Activated CD4-positive, CD25-positive, alpha-beta regulatory T cell treated with anti-CD3 and anti-CD28 coated beads, Interleukin-2, amount 50 U/mL, for 72 hours (primary cell): ENCODE measurements at places on chromosomes 3 and 15.

- no peak for DNase-seq
Observed at GRCh38 chr15:35888815-35889214, 342.9 kb upstream of the DPH6 start.

- DNase-seq: no peak
Observed at GRCh38 chr3:171812811-171813210, 2.5 kb upstream of the PLD1 start.

GRCh38 chr3:115164374-115165221 is 17.5 kb upstream of the ZBTB20 start:
- no peak for DNase-seq

GRCh38 chr15:60941448-60941847 is 287.7 kb downstream of the RORA start:
- no peak for DNase-seq

DNA sequence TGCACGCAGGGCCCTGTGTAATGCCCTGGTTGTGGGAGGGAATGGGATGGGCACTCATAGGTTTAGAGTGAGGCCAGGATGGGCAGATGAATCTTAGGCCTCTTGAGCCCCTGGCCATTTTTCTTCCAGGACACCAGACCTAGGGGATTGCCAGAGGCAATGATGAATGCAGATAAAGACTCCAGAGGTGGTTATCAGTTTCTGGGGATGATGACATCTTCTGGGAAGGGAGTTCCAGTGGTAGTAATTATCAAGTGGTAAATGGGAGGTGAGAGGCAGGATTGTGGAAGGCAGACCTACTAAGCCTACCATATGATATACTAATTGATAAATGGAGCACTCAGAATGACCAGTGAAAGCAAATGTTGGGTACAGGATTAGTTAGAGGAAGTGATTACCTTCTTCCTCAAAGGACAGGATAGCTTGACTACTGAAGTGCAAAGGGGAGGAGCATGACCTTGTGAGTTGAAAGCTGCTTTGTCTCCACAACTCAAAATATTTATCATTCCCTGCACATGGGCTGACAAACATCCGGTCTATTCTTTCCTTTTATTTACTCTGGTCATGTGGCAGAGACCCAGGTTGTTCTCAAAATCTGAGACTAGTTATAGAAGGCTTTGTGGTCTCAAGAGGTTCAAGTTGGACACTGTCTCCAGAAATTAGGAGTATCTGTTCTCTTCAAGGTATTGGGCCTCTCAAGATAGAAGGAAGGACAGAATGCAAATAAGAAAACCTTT is 10.2 kb upstream of the MAPK6 start:
- DNase-seq: no peak

DNA sequence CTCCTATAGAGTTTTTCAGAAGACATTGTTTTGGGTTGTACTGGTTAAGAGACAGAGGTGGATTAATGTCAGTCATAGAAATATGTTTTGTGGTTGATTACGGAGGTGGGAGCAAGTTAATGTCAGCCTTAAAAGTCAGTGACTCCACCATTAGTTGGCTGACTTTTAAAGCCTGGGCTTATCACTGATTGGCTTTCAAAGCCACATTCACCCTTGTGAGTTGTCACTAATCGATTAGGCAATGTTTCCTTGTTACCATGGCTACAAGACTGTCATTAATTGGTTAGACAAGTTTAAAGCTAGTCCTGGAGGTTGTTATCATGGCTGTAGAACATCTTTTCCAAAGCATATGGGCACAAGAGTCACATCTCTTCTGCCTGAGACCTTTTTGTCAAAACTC is 73.0 kb downstream of the NEO1 start:
- no peak for DNase-seq

DNA sequence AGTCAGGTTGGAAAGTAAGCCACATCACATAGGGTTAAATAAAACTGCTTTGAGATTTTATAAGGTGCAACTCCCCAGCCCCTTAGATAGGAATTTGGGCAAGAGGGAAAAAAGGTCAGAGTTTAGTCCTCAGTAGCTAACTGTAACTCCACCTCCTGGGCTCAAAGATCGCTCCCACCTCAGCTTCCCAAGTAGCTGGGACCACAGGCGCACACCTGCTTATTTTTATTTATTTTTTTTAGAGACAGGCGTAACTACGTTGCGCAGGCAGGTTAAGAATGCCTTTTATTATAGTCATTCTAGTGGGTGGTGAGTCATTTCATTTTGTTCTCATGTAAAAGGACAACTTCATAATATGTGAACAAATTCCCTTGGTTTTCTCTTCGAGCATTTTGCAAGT is 14.7 kb downstream of the TM2D3 start:
- DNase-seq: no peak

DNA sequence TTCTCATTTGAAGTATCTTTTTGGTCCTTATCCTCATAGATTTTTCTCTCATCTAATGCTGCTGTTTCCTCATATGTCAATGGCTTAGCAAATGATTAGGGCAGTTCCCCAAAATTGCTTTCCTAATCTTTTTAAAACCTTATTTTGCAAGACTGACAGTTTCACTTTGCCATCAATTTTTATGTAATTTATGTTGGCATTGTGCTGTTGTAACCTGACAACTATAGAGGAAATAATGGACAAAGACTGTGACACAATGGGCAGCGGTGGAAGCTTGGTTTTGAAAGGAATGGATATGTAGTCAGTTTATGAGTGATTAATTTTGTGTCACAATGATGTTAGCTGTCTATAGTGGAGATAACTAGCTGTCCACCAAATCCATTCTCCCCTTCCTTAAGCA is 10.6 kb upstream of the SH3BP5 start:
- DNase-seq: no peak

GRCh38 chr15:99504071-99504822 is 61.5 kb upstream of the MEF2A start:
- DNase-seq: no peak

GRCh38 chr3:44030687-44031305 is 210.9 kb upstream of the TOPAZ1 start:
- no peak for DNase-seq

DNA sequence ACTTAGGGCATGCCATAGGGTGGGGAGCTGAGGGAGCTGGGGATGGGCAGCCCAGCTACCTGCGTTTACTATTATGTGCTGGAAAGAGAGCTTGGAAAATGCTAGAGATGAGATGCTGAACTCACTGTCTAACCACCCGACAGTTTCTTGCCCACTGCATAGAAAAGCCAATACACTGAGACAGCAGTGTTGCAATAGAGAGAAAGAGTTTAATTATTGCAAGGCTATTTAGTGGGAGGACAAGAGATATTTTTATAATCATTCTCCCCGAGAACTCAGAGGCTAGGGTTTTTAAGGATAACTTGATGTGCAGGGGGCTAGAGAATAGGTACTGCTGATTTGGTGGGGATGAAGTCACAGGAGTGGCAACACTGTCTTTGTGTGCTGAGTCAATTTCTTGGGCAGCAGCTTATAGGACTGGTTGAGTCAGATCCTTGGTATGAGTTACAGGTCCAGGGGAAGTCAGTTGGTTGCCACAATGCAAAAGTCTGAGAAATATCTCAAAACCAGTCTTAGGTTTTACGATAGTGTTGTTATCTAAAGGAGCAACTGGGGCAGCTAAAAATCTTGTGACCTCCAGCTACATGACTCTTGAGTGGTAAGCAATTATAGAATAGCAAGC is 205.9 kb downstream of the GABRG3 start:
- no peak for DNase-seq

- no peak for DNase-seq
Observed at GRCh38 chr3:52506266-52506966, 11.3 kb downstream of the STAB1 start.

DNA sequence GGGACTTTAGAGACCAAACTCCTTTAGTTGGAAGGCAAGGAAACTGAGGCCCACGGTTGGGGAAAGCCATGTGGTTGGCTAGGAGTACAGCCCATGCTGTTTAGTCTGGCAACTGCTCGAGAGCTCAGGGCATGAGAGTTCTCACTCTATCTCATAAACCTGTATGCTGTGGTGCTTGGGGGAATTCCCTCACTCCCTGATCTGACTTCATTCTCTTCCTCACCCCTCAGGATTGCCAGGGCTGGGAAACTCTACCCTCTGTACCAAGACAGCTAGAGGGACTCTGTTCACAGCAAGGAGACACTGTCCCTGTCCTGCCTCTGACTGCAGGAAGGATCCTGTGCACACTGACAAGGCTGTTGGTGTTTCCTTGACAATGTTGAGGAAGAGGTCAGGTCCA is 230.2 kb downstream of the ZNF621 start:
- DNase-seq: no peak

- no peak for DNase-seq
Observed at GRCh38 chr3:141413801-141414689, 45.7 kb downstream of the ZBTB38 start.

GRCh38 chr3:195159814-195160165 is 111.2 kb downstream of the XXYLT1 start:
- DNase-seq: no peak

DNA sequence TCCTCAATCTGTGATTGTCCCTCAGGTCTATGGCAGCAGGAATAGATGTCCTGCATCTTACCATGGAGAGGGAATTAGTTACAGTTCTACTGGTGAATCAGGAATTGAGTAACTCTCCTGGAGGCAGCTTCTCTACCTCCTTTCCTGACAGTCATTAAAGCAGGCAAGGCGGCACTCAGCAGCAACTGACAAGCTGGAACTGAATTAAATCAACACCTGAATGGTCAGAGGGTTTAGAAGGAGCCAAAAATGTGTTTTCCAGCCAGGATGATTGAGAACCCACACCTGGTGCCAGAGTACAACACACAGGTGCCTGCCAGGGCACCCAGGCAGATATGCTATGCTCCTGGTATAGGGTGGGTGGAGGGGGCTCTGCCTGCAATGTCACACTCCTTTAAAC is 43.1 kb upstream of the TIPARP start:
- DNase-seq: no peak

DNA sequence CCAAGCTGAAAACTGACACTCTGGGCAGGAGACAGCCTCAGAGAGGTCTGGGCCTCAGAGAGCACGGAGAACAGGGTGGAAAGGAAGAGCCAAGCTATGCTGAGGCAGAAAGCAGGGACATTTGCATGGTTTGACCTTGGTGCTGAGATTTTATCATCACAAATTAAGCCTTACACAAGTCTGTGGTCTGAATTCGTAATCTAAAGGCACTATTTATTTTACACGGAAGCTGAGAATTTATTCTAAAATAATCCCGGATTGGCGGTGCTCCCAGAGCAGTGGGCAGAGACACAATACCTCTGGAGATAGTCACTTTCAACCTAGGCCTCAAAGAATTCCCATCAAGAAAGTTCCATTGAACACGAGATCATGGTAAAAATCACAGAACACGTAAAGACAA is 47.5 kb downstream of the CFAP92 start:
- no peak for DNase-seq

GRCh38 chr15:87154761-87155160 is 1075.1 kb downstream of the AGBL1 start:
- no peak for DNase-seq

DNA sequence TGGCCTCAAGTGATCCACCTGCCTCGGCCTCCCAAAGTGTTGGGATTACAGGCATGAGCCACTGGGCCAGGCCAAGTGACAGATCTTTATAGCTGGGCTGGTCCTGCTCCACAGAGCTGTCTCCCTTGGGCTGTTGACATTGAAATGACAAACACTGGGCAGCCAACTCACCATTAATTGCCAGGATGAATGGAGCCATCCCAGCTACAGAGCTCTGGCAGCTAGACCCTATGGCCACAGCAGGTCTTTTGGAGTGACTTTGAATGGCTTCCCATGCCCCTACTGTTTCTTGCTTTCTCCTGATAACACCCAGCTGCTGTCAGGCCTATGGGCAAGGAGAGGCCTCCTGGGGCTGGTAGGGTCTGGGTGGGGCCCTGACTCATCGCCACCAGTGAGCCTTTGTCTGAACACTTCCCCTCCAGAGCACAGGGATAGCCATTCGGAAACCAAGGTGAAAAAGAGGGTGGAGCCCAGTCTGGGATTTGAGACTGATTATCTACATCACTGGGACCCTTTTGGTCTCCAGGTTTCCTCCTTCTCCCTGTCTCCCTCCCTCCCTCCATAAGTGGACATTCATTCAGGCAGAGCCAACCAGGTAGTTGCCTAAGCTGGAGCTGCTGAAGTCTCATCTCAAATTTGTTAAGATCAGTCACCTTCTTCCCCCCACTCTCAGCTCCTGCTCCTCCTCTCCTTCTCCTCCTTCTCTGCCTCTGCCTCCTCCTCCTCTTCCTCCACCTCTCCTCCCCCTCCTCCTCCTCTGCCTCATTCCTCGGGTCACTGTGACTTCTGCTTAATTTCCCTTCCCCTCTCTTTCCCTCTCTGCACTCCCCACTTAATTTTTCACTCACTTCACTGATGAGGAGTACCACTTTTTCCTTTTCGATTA is 34.0 kb downstream of the BHLHE40 start:
- no peak for DNase-seq

GRCh38 chr3:102032491-102033383 is 183.4 kb downstream of the NFKBIZ start:
- DNase-seq: no peak

DNA sequence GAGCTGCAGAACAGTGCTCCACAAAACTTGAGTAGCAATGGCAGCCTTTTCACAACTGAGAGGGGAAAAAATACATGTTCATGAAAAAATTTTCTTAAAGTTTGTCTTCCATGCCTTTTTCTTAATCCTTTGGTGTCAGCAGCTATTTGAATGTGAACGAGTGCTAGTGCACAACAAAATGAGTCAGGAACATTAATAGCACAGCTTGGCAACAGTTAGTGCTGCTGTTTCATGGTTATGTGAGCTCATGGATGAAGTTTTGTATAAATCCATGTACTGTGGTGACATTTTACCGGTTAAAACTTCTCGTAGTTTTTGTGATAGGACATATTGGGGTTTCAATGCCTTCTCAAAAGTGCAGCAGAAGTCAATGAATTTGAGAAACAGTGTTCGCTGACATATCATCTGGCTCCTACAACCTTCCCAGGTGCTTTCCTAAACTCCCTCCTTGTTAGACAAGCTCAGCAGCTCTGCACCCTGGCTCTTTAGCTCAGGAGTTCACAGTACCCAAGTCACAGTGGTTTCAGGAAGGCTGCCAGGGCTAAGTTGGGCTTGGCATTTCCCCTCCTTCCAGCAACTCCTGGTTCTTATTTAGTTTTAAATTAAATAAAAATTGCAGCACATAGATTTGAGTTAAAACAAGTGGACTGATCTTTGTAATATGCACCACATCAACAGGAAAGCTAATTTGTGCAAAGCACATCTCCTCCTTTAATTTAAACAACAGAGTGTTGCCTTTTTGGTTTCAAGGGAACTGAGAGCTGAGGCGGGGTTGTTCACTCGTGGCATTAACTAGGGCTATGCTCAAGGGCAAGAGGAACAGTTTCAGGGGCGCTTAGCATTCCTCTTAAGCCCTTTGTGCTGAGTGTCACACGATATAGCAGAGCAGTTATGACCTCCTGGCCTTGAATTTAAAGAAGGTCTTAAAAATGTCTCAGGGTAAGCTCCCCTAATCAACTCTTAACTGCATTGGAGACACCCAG is 362.8 kb downstream of the CHST2 start:
- no peak for DNase-seq

GRCh38 chr3:18300916-18301315 is 124.2 kb downstream of the SATB1 start:
- no peak for DNase-seq

- DNase-seq: no peak
Observed at GRCh38 chr3:188589071-188589470, 435.1 kb downstream of the LPP start.

- DNase-seq: no peak
Observed at GRCh38 chr15:68587769-68588385, 9.1 kb downstream of the CORO2B start.
